Inflammatory macrophage treated with lipopolysaccharide for 1 hour (primary cell): ENCODE measurements at places on chromosomes 5 and 9.

DNA sequence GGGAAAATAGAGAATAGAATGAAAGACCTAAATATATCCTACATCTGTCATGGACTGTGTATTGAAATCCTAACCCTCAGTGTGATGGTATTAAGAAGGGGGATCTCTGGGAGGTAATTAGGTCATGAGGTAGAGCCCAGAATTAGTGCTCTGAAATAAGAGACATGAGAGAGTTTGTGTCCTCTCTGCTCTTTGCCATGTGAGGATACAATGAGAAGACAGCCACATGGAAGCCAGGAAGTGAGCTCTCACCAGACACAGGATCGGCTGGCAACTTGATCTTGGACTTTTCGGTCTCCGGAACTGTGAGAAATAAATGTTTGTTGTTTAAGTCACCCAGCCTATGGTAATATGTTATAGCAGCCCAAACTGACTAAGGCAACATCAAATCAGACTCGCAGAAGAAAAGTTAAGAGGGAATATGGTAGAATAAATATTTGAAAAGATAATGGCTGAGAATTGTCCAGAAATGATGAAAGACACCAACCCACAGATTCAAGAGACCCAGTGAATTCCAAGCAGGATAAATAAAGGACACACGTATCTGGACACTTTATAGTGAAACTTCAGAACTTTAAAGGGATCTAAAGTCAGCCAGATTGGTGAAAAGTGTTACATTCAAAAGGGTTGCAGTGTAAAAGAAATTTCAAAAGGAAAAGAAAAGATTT is 12.7 kb upstream of the SLC36A1 start:
- no peak for DNase-seq

DNA sequence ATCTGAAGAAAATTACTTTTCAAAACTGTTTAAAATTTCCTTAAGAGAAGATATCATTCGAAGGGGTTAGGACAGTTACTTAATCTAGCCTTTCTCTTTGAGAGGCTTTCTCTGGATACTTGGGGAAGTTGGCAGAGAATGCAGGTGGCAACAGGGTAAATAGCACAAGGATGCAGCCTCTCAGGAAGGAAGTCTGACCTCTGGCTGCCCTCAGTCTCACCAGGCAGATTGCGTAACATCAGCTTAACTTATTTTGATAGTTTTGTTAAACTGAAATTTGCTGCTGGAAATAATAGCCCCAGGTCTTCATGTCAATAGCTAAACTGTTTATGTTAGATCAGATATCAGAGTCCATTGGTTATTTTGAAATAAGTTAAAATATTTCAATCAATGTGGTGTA is 20.4 kb downstream of the CCDC192 start:
- DNase-seq = peak; percentile 38

GRCh38 chr5:142679744-142680143 is 6.1 kb downstream of the FGF1 start:
- no peak for DNase-seq

DNA sequence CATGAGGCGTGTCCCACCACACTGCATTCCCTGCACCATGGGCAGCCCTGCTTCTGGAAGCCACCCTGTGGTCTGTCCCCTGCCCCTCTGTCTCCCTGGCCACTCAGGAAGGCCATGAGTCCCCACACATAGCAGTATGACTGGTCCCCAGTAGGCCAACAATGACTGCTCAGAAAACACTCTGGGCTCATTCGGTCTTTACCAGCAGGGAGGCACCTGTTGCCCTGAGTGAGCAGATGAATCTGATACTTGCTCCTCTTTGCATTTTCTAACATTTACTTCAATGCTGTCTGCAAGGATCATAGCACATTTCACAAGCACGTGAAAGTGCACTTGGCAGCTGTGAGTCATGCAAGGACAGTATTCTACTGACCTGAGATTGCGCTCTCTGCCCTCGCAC is 365.4 kb upstream of the IRX1 start:
- no peak for DNase-seq

GRCh38 chr9:89892920-89893319 is 288.1 kb downstream of the GADD45G start:
- DNase-seq = no peak

DNA sequence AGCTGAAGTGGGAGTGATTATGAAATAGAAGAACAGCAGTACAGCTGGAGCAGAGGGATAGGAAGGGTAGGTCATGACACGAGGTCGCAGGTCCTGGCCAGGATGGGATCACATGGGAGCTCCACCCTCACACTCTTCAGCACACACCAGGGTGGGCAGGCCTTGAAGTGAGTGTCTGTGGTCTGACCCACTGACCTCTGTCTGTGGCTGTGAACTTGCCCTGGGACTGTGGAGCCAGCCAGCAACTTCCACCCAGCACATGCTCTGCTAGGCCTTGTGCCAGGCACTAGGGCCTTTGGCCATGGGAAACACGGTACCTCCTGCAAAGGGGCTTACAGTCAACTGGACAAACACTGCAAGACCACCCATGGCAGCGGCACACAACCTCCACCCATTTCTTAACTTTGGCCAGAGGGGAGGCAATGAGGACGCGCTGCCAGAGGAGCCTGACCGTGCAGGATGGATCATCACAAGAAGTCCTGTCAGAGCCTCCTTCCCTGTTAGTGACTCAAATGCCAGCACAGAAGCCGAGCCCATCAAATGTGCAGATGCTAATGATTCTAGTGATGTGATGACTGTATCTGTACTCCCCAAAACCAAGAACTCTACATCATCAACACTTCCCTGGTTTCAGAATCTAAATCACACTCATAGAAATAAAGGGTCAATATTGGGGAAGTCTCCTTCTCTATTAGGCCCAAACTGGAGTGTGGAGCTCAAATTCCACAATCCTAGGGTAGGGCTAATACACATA is 113.6 kb downstream of the DPYSL3 start:
- no peak for DNase-seq

DNA sequence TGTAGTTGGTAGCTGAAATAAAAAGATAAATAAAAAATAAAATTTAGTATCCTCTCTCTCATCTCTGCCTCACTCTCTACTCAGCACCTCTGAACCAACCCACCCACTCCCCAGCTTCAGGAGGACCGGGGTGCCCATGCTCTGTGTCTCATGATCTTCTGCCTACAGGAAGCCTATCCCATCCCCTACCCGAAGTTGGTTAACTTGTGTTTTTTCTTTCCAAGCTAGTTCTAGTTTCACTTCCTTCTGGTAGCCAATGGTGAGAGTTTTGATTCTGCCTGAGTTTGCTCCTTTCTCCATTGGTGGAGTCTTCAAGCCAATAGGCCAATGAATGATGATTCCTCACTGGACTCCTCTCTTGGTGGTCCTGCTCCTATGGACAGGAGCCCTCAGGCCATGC is 32.1 kb downstream of the SNX24 start:
- peak; percentile 82 for DNase-seq

GRCh38 chr5:56099346-56099745 is 104.6 kb upstream of the IL6ST start:
- no peak for DNase-seq

GRCh38 chr9:99266255-99267023 is 44.4 kb downstream of the SEC61B start:
- DNase-seq = peak; percentile 53

GRCh38 chr5:150361301-150361700 is 3.8 kb downstream of the TCOF1 start:
- no peak for DNase-seq

DNA sequence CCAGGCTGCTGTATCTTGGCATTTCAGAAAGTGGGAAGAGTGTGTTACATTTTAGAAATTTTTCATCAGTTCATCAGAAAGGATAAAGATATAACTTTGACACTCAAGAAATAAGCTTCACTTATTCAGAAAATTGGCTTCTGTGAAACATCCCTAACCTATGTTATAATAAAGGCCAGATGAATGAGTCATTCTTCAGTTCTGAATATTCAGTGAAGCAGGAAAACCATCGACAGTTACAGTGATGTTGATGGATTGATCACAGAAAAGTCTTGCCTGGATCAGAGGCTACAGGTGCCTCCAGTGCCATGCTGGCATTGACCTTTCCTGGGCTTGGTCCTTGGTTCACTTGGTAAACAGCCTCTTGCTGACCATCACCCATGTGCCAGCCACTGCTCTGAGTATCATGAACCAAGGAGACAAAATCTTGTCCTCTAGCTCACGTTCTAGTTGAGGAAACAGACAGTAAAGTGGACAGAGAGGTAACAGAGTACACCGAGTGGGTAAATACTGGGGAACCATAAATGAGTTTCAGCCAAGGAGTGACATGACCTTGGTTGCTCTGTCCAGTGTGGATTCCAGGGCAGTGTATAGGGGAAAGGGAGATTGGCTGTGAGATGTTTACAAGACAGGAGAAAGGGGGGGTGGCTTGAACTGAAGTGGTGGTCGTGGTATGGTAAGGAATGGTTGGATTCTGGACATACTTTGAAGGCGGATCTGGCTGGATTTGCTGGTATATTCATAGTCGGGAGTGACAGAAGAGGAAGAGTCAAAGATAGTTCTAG is 98.6 kb downstream of the AMBP start:
- DNase-seq = no peak

DNA sequence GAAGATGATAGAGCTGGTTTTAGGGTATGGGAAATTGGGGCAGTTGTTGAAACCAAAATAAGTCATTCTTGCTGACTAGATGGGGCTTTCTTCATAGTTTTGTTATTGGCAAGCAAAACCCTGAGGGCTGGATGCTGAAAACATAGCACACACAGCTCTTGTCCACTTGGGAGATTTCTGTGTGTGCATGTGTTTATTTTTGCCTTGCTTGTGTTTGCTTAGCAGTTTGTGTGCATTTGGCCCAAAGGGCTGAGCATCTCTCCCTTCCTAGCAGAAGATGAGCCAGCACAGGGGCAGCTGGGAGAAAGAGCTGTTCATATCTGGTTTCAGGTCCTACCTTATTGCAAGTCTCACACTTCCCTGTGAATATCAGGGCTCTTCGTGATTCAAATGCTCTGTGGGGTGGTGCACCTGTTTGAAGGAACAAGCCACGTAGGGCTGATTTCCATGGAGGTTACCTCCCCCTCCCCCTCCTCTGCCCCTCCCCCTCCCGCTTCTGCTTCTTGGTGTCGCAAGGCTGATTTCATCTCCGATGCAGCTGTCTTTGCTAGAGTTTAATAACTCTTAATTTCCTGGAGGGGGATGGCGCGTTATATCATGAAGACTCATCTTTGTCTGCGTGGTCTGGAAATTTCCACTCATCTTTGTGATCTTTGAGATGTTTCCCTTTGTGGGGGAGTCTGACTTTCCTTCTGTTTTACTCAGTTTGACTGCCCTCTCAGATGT is 296.5 kb downstream of the ARHGAP26 start:
- no peak for DNase-seq

- DNase-seq = no peak
These were observed 38.5 kb downstream of the RAPGEF1 start for GRCh38 chr9:131701436-131701781.

DNA sequence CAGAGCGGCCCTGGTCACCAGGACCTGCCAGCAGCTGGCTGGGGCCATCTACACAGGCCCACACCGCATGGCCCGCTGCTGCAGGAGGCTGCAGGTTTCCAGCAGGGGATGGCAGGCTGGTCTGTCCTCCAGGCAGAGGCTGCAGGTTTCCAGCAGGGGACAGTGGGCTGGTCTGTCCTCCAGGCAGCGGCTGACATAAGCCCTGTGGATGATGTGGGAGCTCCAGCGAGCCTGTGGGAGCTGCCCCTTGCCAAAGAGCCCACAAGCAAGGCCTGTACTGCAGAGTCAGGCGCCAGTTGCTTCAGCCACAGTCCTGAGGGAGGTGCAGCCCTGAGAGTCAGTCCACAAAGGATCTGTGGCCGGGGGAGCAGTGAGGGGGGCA is 18.5 kb downstream of the TPPP start:
- DNase-seq = no peak

DNA sequence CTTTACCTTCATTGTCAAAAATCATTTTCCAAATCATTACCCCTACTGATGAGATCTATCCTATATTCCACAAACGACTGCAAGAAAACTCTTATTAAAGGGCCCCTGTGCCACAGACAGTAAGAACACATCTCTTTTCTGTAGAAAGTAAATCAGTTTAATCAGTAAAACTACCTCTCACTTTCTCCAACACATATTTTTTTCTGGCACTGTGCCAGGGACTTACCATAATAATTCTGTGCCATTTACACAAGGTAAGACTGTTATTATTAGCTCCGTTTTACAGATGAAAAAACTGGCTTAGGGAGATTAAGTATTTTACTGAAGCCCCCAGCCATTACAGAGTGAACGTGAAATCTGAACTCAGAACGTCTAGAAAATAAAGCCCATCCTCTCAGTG is 587.0 kb upstream of the COX7C start:
- DNase-seq = no peak

DNA sequence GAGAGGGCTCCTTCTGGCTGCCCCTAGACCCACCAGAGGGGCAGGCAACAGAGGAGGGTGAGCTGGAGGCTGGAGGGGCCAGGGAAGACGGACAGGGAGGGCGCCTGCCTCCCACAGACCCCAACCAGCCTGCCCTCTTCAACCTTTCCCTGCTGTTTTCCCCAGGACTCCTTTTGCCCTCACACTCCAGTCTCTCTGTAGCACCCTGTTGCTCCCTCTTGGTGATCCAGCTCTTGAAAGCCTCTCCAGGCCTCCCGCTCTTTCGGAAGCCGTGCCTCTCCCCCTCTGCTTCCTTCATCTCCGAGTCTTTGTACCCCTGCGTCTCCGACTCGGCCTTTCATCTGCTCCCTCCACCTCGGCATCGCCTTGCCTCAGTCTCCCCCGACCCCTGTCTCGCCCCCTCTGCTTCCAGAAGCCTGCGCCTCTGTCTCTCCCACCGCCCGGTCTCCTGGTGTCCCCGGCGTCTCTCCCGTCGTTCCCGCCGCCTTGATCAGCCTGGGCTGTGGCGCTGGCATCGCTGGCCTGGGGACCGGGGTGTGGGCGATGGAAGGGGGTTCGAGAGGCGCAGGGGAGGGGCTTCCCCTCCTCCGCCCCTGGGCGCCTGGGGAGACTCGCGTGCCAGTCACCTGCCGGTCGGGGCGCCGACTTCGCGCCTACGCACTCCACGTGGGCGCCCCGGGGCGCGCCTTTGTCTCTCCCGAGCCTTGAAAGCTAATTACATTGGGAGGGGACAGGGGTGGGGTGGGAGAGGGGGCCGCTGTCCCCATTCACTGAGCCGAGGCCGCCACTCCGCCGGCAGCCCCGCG is 5.3 kb upstream of the PRDM12 start:
- DNase-seq = no peak

DNA sequence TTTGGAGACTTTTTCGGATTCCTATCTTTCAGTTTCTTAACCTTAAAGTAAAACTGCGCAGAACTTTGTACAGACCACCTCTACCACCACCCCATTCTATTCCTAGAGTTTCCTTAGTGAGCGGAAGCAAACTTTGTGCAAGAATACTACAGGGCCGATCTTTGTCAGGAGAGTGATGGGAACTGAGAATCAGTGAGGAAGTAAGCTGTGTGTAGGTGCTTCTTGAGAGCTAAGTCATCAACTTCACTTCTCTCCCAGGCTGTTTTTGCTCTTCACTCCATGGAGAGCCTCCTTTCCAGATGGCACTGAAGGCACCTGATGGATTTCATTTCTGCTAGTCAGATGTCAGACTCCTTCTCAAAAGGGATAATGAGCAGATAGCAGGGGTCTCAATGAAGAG is 127.3 kb downstream of the SPATA31D1 start:
- DNase-seq = peak; percentile 7

- no peak for DNase-seq
These were observed 192.1 kb downstream of the ERCC6L2 start for GRCh38 chr9:96067600-96067999.
